ENCODE measurements at places on chromosomes 6 and 20.

DNA sequence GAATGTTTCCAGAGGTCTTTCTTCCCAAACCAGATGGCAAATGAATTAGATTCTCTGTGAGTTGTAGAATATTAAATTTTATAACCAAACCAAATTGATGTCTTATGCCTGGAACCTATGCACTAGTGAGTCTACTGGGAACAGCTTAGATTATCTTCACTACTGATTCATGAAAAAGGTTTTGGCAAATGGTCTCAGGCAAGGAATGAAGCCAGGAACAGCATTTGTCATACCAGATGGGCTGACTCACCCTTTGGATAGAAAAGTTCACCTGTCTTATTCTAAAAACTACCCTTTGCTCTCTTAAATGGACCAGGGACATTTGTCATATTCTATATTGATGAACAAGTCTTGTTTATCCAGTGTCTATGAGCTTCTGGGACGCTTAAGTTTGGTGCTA lies 135.4 kb upstream of the ECI2 start:
- DNase-seq, result no peak

- peak; percentile 34 for DNase-seq
These were observed 8.3 kb upstream of the AVP start for GRCh38 chr20:3092611-3093379.

- no peak for DNase-seq
These were observed 2.6 kb downstream of the BACH2 start for GRCh38 chr6:90294008-90294511.

DNA sequence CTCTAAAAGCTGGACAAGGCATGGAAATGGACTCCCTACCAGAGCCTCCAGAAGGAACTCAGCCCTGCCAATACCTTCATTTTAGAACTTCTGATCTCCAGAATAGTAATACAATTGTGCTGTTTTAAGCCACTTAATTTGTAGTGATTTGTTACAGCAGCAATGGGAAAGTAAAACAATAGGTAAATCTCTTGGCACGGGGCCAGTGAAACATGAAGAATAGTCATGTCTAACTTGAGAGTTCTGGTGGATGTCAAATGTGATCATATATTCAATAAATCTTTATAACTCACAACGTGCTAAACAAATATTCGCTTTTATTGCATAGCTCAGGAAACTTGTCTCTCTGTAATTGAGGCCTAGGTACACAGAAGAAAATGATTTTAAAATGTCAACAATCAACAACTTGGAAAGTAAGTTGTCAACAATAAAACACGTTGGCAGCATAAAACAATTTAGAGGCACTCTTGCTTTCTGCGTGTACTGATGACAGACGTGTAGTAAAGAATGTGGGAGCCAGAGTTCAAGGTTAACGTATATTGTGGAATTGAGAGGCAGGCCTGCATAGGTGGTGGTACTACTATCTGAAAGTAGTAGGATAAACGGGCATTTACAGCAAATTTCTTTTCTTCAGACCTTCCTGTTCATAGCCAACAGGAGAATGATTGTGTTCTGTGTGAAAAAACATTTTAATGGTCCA lies 140.5 kb upstream of the OPRM1 start:
- DNase-seq, result no peak

DNA sequence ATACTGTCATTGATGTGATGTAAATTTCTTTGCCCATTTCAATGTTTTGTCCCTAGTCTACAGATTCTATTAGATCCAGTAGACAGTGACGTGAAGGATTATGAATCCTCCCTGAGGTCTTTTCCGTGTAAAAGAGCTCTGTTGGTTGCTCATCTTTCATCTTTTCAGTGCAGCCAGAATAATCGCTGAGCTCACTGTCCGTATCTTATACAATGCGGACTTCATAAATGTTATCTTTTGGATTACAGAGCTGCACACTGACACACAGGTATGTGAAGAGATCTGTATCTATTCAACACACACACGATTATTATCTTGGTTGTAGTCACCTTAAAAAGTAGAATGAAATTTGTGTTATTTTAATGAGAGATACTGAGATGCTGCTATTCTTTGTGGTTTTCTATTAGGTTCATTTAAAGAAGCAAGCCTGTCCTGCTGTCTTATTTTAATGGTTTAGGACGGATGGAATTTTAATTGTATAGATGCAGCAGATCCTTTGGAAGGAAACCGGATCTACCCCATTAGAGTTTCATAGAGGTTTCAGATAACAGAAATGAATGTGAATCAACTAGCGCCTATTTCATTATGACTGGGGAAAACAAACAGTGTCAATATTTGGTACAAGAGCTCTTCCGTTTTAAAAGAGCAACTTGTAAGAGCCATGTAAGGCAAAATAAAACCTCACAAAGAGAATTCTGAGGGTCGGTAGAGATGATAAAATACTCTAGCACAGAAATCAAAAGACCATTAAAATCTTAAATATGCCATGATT lies 79.4 kb downstream of the BMP6 start:
- DNase-seq, result no peak

DNA sequence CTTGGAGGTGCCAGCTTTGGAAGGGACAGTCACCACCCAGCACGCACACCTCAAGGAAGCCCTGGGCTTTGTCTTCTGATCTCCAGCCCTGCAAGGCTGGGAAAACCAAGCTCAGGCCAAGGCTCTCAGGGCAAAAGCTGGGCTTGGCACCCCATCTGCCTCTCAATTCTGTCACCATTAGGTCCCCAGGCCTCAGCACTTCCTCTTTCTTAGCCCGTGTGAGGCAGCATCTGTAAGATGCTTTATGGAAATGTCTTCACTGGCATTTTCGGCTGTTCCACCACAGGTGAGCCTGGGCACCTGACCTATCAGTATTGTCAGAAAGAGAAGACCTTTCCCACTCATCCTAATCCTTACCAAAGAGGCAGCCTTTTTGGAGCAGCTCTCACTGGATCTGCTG lies 24.6 kb downstream of the GMEB2 start:
- no peak for DNase-seq

DNA sequence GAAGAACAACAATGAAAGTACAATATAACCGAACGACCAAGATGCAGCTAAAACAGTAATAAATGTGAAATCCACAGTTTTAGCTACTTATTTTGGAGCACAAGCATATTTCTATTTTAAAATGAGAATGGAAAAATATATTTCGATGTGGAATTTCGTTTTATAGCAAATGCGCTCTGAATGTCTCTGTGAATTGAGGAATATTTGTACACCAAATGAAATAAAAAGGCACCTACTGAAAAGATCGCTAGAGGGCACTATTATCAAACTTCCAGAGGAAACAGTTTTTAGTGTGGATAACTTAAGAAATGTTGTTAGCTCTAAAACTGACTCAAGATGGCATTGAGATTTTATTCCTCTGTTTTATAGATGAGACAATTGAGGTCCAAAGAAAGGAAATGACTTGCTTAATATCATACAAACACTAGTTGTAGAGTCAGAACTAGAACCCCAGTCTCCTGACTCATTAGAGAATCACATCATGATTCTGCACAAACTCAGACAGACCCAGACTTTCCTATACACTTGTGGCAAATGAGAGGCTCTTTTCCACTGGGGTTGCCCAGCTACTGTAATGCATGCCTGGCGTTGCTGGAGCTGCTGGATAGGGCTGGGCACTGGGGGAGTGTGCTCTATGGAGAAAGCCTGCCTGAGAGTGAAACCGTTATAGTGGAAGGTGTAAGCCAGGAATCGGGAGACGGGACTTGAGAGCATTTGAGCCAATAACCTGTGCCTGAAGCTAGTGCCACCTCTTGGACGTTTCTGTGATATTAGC lies 51.9 kb downstream of the GCLC start:
- peak; percentile 48 for DNase-seq

GRCh38 chr6:139994998-139995397 lies 620.5 kb upstream of the CITED2 start:
- no peak for DNase-seq

DNA sequence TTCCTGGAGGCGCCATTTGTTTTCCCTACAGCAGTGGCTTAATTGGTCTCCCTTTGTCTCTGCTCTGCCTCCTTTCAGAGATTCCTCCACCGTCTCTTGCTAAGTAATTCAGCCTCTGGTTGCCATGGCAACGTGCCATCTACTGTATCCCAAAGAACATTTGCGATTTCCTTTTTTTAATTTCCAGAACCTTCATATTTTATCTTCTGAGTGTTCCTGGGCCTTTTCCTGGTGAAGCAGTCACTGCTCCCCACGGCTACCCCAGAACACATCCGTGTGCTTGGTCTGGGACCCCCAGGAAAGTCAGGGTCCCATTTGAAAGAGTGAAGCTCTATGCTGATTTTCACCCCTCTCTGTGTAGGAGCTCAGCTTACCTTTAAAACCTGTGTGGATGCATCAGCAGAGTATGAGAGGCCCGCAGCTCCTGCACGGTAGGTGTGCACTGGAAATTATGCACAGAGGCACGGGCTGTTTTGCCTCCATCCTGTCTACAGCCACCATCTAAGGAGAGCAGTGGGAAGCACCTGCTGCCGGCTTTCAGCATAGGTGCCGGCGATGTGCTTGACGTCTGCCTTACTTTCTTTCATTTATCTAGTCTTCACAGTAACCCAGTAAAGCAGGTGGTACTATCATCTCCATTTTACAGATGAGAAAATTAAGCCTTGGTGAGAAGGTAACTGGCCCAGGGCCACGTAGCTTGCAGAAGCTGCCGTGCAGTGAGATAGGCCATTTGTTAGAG lies 122.8 kb downstream of the SYCP2 start:
- DNase-seq, result no peak

DNA sequence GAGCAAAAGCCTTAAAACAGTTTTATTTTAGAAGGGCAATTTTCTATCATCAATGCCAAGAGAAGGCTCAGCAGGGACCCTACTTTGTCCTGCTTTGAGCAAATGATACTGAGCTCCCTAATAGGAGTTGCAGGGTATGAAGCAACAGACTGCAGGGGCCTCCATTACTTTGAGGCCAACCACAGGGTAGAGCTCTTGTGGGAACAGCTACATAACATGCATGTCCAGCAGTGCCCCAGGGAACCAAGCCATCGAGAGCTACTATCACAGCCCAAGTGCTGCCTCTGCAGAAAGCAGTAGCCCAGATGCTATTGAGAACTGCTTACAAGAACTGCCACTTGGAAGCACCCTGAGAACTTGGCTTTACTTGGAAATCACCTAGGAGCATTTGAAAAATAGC lies 222.1 kb downstream of the LAMA2 start:
- DNase-seq, result no peak

DNA sequence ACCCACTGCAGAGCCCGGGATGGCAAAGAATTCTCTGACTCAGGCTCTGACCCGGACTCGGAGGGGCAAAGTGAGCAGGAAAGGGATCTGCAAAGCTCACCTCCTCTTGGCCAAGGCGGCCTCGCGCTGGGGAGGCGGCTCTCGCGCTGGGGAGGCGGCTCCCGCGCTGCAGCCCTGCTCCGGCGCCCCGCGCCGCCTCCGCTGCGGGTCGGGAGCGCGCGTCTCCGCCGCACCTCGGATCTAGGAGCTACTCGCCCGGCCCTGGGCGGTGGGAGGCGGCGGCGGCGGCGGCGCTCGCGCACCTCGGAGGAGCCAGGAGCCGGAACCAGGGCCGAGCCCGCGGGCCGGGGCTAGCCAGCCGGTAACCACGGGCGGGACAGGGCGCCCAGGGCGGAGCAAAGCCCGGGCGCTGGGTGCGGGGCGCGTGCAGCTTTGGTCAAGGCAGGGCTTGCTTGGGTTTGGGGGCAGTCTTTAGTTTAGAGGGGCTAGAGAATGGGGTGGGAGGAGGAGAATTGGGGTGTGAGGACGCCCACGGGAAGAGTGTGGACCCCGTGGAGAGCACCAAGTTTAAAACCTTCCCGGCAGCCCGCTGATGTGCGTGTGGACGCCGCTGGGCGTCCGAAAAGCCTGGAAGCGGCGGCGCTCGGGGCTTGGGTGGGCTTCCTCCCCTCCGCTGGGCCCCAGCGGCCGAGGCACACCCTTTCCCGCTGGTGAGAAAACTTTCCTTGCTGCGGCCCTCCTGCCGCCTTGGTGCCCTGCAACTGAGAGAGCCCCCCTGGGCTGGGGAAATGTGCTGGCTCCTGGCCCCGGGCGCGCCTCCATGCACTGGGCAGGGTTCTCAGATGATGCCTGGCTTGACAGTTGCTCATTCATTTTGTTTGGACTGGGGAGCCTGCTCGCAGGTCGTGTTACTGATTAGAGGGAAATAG lies at the start of gene MRAP2:
Gene MRAP2 (plus strand): TSS at position 250 of the 929 bp plus-strand sequence. CDS start 21,547 bp downstream, outside the sequence.
- DNase-seq, result no peak

DNA sequence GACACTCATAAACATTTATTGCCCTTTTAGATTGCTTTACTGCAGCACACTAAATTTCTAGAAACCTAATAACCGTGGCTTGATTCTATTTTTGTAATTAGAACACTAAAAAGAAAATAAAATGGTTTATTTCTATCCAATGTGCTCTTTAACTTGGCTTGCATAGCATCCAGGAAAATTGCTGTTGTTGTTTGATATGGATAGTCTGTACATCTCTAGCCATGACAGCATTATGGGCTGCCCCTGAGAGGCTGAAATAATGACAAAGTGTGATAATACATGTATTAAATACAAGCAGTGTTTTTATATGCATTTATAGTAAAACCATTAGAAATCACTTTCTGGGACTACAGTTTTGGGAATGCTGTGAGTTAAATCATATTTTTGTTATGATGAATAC lies 472.5 kb downstream of the EPM2A start:
- DNase-seq, result no peak

GRCh38 chr20:38303908-38304379 lies at the start of gene BPI:
BPI (plus strand) TSS chr20:38304156; CDS start chr20:38304224, 68 bp downstream.
- DNase-seq, result no peak

DNA sequence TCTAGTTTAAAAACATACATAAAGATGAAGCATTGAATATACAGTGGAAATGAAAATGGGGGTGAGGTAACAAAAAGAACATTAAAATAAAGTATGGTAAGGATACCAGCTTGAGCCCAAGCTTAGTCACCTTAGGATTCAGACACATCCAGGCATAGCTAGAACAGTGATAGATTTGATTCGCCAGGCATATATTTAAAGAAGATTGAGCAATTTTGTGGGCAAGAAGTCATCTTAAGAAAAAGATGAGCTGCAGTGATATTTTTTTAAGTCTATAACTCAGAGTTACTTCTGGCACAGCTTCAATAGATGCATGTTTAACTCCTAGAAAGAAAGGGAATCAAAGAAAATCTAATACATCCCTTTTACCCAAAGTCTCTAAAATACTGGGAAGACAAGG lies 97.9 kb downstream of the BMP5 start:
- no peak for DNase-seq

DNA sequence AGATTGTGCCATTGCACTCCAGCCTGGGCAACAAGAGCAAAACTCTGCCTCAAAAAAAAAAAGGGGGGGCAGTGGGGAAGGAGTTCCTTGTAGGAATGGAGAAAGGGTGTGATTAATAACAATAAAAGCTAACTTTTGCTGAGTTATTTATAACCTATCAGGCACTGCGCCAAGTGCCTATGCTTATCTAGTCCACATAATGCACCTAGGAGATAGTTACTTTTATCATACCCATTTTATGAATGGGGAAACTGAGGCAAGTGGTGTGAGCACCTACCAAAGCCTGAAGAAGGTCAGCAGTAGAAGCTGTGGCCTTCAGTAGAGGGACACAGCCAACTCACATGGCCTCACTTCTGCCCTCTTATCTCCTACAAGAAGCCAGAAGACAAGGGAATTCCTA lies 13.6 kb upstream of the PPP1R16B start:
- no peak for DNase-seq

DNA sequence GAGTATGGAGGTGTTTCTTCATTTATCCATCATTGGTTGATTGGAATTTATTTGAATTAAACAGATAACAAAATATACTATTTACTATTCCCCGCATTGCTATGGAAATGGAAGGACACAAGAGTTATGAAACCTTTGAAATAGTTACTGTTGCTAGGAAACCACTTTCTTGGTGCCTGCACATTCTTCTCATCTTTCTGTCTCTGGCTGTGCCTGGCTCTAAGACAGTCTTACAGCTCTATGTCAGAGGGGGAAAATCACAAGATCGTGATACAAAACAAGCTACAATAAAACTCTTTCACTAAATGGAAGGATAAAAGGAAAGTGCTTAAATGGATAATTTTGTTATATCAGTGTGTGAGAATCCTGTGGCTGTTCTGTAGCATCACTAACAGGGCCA lies 453.0 kb downstream of the LMBRD1 start:
- no peak for DNase-seq

All from activated naive CD4-positive, alpha-beta T cell treated with Interleukin-2 at 50 U/mL for 16 hours (primary cell).